ENCODE measurements at places on chromosomes 16 and 17.

- DNase-seq, result no peak
Measured at GRCh38 chr16:52611817-52612673, 65.1 kb upstream of the TOX3 start.

- peak; percentile 29 for DNase-seq
Measured at GRCh38 chr17:43389046-43389947, 9.5 kb upstream of the ARL4D start.

- DNase-seq, result no peak
Measured at GRCh38 chr17:75542229-75542628, 16.7 kb downstream of the LLGL2 start.

DNA sequence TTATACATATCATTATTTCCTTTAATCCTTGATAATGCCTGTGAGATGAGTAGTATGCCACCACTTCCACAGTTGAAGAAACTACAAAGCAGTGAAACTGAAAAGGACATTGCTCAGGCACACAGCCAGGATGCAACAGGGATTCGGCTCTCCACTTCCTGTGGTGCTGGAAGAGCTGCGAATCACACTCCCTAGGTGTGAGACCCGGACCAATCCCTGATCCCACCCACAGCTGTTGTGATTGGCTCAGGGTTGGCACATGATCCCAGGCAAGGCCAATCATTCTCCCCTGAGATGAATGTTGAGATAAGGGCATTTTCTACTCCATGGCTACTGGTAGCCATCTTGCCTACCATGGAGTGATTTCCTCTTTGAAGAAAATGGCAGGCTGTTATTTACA is 218.2 kb downstream of the TMEM114 start:
- DNase-seq, result no peak

GRCh38 chr17:3729881-3730280 is 6.2 kb downstream of the HASPIN start:
- DNase-seq, result no peak

DNA sequence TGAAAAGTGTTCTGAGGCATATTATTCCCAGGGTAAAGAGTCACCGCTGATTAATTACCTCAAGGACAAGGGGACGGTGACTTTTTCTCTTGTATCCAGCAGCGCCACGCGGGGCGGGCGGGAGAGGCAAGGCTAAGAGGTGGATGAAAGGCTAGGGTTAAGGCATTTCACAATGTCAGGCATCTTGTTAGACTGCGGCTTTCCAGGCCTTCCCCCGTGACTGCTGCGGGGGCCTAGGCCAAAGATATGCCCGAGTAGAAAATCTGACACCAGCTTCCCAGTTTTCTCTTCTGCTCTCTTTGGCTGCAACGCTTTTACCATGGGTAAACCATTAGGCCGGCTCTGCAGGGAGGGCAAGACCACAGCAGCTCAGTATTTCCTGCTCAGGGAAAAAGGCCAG is 698.2 kb downstream of the MAF start:
- no peak for DNase-seq

DNA sequence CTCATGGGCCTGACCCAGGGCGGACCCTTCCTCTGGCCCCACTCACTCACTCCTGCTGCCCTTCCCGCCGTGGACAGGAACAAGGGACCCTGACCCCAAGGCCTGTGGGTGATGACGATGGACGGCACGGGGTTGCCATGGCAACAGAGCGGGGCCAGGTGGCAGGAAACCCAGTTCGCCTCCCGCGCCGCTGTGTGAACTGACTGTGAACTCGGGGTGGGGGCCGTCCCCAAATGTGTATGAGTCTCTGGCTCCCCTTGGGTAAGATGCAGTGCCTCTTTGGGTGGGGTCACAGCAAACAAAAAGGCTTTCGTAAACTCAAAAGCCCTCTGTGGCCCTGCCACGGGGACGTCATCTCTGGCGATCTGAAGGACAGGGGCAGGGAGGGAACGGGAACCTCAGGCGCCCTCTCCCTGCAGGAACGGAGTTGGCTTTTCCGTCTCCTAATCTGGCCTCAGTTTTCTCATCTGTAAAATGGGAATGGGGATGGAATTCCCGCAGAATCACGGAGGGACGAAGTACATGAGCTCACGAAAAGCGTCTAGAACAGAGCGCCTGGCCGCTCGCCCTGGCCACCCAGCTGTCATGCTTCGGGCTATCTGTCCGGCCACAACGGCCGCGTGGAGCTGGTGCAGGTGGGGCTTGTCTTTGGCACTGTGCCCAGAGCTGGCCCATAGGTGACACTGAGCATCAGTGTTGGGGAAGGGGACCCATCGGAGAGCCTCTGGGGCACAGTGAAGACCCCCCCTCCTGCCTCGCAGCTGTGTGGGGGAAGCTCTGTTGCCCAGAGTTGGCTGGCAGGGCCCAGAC is 44.9 kb upstream of the PABPN1L start:
- DNase-seq, result no peak

DNA sequence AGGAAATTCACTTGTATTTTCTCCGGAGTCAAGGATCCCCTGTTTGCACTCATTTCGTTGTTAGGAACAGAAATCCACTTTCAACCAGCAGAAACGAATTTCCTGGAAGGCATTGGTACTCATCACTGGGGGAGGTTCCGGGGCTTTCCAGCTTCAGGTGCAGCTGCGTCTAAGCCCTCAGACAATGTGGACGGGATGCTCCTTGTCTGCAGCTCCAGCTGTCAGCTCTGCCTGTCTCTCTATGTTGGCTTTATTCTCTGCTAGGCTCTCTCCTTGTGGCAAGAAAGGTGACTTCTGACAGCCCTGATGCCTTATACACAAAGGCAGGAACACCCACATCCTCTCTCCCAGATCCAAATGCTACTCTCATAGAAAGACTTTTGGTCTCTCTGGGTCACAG is 183.9 kb upstream of the HSBP1 start:
- DNase-seq, result no peak

DNA sequence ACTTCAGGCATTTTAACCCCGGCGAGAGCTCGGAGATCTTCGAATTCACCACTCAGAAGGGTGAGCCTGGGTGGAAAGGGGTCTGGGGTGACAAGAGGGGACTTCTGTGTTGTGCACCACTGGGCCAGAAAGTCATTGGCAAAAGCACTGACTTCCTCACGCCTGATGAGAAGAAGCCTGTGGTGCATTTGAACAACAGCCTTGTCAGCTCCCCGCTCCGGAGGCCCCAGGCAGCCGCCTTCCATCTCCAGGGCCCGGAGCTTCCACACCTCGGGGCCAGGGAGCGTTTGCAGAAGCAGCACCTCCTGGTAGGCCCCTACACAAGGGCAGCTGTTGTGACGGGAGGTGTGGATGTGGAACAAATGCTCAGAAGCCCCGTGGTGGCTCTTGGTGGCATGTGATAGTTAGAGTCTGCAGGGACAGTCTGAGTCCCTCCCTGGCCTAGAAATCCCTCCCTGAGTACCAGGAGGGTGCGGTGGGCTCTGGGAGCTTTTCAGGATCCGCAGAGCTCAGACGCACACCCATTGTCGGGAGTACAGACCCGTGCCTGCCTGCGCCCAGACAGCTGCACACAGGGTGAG is 9.7 kb downstream of the CACNG1 start:
- DNase-seq, result no peak

- DNase-seq, result no peak
Measured at GRCh38 chr17:50642722-50643656, 8.3 kb downstream of the ABCC3 start.

DNA sequence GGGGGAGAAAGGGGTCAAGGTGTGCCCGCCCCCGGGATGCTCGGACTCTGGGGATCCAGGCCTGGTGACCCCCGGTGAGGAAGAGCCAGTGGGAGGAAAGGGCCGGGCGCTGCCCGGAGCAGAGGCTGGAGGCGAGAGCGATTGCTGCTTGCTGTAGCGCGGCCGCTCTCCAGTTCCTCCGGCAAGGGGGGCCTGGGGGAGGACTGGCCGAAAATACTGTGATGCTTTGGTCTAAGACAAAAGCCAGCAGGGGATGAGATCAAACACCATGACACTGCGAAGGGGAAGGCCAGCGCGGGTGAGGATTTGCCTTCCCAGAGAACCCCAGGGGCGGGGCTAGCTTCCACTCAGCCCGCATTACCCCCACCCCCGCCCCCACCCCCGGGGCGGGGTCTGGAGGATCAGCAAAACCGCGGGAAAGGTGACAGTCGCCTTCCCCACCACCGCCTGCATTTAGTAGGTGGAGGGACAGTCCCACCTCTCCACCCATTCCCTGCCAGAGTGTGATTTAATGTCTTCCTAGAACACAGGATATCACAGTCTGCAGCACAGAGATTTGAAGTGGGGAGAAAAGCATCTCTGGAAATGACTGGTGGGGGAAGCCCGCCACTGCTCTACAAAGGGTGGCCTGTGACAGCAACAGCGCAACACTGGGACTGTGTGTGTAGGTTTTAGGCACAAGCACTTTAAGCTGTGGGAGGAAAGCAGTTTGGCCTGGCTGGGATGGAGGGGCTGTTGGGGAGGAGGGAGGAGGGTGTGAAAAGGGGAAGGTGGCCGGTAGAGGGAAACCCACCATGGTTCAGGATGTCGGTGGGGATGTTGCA is 25.7 kb downstream of the MRC2 start:
- DNase-seq, result no peak

GRCh38 chr16:81539759-81540472 is 95.3 kb downstream of the CMIP start:
- no peak for DNase-seq

DNA sequence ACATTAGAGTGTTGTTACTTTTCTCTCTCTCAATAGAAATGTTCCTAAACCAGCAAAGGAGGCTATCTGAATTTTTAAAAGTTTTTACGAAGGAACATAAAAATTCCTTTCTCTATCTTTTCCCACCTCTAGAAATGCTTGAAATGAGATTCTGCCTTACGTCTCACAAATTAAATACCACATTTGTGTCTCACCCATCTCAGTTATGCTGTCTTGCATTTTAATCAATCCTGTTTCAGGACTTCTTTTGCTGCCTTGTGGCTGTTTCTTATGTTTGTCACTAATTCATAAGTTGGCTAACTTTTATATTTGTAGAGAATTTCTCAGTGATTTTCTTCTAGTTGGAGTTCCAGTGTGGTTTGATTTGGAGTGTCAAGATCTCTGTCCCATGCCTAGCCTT is 3.5 kb downstream of the OMG start:
- no peak for DNase-seq

DNA sequence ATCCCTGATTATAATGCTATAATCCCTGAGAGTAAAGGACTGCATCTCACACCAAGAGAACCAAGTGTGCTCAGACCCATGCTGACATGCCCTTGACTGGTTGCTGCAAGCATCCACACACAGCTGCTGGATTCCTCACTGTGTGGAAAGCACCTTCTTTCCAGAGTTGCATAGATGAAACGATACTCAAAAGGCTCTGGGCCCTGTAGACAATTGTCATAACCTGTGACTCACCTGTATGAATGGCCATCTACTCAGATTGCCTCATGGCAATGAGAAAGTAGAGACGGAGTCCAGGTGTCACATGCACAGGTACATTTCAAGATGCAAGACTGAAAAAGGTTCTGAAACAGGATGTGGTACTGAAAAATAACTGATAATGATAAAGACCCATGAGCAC is 58.1 kb downstream of the MPHOSPH6 start:
- DNase-seq, result no peak

DNA sequence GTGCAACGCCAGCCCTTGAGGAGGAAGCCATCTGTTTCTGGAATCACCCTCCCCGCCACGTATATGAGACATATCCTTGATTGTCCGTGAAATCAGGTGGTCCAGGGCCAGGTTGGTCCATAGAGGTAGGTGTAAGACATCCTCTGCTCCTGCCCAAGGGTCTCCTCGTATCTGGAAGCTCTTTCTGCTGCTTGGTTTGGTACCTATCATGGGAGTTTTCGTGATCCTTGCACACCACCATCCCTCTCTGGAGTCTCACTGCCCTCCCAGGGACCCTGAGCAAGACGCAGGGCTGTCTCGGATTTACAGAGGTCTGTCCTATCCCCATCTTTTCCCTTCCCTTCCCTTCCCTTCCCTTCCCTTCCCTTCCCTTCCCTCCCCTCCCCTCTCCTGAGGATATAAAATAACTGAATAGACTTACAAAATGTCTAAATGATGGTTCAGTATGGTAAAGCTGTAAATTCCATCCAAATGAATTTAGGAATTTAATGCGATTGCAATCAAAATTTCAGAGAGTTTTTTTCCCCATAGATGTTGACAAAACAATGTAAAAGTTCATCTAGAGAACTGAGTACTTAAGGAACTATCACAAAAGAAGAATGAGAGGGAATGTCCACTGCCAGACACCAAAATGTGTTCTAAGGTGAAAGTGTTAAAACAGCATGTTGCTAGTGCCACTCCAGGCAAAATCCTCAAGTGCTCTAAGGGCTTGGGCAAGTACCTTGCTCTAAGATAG is 2.0 kb upstream of the CCDC42 start:
- no peak for DNase-seq

DNA sequence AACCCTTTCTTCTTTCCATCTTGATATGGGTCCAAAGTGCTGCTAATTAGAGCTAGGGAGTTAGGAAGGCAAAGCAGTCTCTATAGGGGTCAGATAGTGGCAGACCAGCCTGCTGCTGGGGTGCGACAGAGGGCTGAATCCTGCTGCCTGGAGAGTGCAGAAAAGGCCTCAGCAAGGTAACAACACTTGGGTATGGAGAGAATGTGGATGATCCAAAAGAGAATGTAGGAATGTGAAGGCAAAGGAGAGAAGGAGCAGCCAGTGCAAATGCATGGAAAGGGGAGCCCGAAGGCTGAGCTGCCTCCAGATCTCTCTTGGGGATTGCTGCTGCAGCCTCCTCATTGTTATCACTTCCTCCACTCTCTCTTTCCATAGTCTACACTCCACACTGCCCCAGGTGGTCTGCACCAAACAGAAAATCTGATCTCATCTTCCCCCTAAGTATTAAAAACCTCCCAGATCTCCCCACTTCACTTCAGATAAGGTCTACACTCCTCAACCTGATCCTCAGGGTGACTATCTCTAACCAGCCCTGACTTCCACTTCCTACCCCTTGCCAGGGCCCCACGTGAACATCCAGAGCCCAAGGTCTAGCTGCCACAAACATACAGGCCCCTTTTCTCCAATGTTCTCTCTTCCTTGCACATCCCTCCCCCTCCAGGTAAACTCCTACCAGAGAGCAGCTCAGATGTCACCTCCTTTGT is 28.8 kb downstream of the TOM1L2 start:
- DNase-seq, result no peak

GRCh38 chr17:37025847-37026530 is 77.2 kb downstream of the AATF start:
- DNase-seq, result no peak

Measured in esophagus squamous epithelium (tissue), 5 donors.